ENCODE measurements at places on chromosomes 1 and 21.

DNA sequence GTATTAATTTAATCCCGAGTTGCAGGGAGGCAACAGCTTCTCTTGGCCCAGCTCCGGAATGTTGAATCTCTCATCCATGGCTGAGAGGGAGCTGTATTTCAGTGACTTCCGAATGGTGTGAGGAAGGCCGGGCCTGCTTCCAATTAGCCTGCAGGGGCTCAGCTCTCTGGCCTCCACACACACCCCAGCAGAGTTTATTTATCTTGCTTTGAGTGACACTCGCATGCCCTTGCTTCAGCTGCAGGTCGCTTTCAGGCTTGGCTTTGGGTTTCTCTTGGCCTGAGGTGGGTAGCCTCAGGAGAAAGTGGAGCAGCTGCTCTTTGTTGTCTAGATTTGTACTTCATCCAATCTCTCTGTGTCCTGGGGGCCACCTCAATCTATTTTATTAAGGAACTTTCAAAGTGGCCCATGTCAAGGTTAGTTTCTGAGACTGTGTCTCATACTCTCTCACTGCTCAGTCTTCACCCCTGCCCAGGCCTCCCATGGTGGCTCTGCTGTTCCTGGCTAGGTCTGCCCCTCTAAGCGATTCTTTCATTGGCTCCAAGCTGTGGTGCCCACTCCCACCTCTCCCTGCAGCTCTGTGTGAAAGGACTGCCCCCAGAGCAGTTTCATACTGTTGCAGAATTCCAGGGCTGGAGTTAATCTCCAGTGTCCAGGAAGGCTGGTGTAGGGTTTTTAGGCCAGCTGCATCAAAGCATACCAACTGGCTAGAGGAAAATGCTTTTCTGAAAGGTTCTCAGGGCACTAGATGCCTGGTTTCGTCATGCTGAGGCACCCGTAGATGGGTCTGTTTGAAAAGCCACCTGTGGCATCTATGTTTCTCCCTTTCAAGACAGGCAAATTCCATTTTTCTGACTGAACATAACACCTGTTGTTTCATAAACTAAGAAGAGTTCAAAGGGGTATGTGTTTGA lies 153.5 kb downstream of the PLXNA2 start:
- DNase-seq: no peak

GRCh38 chr1:31759298-31760023 lies 4.7 kb downstream of the ADGRB2 start:
- DNase-seq: no peak

DNA sequence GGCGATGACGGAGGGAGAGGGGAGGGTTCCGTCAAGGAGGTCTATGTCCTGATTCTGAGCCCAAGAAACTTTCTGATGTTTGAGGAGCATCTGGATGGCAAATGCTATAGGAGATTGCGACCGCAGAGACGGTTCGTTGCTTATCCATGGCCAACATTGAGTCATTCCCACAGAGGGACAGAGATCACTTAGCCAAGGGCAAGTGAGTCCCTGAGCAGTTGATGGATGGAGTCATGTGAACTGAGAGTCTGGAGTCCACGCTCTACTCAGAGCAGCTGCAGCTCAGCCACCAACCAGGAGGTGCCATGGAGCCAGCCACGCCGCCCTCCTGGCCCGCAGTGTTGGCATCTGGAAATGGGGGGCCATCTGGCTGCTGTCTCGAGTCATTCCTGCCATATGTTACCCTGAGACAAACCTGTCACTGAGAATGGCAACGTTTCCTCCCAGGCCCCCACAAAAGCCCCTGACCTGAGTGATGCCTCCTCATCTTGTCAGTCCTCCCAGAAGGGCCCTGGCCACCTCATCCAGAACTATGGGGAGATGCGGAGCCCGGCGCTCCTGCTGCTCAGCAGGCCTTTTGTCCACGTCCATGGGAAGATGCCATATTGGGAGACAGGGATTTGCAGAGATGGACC lies 58.6 kb downstream of the ATP5PO start:
- DNase-seq: no peak

DNA sequence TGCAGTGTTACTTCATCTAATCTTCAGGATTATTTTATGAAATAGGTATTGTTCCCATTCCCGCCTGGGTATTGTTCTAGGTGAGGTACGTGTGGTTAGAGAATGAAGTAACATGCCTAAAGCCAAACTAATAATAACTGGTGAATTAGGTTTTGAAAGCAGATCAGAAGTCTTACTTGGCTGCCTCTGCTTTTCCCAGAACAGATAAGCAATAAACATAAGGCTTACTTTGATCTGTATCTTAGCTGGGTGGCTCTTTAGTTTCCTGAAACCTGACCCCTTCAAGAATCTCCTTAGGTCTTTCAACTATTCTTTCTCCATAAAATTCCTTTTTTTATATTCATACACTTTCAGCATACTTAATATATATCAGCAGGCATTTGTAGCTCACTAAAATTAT lies 65.3 kb downstream of the VAV3 start:
- no peak for DNase-seq

DNA sequence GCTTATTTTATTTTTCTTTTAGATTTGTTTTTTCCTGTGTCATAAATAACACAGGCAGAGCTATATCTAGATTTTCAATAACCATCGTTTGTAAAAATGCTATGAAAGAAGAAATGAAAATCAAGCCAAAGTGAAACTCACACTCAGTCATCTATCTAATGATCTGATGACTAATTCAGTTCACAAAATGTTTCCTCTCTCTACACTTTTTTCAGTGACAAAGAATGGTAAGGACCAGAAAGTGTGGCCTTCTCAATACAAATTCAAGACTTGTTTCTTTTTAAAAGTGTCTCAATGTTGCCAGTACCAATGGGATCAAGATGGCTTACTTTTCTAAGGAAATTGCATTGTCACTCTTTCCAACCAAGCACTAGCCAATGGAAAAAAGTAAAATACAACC lies 282.8 kb upstream of the PKN2 start:
- DNase-seq: no peak

DNA sequence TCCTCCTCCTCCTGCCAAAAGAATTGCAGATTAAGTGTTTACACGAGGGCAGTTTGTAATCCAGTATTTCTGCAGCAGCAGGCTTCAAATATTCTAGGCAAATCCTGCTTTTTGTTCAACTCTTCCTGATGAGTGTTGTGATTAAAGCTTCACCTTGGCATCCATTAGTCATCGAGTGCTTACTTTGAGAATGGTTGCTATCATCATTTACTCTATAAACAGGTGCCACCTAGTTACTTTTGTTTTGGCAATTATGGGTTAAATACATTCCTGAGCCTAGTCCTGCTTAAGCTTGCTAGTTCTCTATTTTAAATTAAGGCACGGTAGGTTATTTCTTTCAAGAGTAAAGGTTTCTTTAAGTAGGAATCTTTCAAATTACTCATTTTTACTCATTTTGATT lies 20.3 kb downstream of the PDC start:
- no peak for DNase-seq

DNA sequence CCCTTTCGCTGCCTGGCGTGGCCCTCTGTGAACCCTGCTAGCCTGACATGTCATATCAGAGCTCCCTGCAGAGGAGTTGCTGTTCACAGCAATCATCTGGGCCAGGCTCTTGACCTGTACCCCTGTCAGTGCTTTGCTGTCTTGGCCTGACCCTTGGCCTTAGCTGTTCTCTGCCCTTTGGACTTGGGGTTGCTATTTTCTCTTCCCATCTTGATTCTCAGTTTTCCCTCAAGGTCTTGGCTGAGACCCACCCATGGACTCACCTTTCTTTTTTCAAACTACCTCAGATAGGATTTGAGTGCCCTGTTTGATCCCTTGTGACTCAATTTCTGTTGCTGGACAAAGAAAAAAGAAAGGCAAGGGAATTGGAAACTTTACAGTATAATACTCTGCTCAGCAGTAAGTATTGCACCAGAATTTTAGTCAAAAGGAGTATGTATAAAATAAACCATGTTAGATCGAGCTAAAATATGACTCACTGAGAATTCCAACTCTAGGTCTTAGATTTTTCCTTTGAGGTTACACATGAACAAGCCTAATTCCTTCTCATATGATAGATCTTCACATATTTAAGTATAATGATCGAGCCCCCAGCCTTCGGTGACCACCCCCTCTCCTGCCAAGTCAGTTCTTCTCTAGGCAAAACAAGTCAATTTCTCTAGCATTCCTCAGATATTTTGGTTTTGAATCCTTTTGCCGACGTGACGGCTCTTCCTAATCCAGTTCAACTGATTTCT lies 110.5 kb downstream of the NGF start:
- DNase-seq: no peak

DNA sequence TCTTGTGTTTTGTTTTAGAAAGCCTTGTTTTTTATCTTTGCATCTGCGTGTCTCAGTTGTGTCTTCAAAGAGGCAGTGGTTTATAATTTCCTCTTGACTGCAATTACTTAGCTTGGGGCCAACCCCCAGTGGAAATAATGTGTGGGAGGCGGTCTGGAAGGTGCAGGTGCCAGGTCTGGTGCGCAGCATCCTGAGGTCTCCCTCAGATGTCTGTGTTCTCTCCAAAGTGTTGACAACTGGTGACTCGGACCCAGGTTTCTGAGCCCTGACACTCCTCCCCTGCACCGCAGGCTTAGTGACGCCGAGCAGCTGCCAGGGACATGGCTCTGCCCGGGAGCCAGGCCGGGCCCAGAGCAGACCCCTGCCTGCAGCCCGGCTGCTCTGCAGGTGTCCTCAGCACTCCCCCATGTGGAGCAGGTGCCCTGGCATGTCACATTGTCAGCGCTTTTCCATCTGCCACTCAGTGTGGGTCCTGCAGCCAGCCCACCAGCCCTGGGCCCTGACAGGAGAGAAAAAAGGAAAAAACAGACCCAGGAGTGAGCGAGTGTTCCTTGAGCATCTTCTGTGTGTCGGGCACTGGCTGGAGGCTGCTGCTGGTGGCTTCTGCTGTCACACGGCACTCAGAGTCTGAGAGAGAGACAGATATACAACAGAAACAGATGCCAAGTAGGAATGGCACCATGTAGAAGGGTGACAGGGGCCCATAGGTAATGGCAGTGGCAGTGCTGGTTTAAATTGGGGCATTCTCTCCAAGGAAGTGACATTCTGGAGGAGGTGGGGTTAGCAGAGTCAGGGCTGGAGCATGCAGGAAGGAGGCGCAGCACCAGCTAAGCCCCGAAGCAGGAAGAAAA lies 24.8 kb upstream of the SELENON start:
- no peak for DNase-seq

GRCh38 chr1:226949401-226949800 lies 9.3 kb downstream of the COQ8A start:
- DNase-seq: no peak

- DNase-seq: no peak
Measured at GRCh38 chr1:3402258-3403010, 52.0 kb upstream of the ARHGEF16 start.

DNA sequence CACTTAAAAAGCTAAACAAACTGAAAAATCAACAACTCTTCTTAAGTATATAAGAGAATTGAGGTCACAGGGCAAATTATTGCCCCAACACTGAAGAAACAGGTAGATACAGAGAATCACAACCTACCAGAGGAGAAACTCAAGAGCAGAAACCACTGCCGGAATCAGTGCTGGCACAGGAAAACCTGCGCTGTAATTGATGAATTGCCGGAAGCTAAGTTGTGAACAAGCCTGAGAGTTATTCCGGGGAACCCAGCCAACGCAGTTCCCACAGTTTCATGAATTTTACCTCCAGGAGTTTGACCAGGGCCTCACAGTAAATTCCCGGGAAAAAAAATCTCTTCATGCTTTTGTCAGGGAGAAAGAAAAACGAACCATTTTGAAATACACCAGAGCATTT lies 657.1 kb upstream of the BRINP3 start:
- no peak for DNase-seq

DNA sequence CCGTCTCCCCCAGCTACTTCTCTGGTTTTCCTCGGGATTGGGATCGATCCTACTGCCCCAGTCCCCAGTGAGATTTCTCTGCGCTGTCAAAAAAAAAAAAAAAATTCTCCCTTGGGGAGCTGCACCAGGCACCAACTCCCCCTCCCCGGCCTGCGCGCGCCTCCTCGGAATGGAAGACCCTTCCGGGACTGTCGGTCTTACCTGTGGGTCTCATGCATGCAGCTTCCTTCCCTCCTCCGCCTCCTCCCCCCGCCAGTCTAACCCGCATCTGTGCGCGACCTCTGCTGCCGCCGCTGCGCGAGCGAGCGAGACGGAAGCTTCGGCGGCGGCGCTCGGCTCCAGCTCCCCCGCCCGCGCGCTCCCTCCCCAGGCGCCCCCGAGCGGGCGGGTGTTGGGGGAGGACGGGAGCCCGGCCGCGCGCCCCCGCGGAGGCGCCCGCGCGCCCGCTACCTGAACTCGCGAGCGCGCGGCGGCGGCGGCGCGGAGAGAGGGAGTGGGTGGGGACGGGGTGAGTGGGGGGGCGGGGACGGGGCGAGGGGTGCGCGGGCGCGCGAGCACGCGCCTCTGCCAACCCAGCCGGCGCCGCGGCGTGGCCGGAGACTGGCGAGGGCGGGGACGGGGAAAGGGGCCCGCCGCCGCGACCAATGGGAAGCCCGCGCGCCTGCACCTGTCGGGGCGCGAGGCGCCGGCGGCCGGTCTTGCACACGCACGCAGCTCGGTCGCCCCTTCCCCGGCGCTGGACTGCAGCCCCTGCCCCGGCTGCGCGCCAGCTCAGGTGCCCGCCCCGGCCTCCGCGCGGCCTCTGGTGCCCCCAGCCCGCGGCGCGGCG lies at the start of gene SUSD4:
Gene SUSD4 (minus strand): TSS at position 321 of the 829 bp plus-strand sequence. CDS start 751 bp downstream, outside the sequence.
- DNase-seq: peak; percentile 50

- DNase-seq: no peak
Measured at GRCh38 chr1:59077466-59078069, 219.3 kb upstream of the FGGY start.

GRCh38 chr21:18743531-18743930 lies 339.9 kb upstream of the TMPRSS15 start:
- no peak for DNase-seq

DNA sequence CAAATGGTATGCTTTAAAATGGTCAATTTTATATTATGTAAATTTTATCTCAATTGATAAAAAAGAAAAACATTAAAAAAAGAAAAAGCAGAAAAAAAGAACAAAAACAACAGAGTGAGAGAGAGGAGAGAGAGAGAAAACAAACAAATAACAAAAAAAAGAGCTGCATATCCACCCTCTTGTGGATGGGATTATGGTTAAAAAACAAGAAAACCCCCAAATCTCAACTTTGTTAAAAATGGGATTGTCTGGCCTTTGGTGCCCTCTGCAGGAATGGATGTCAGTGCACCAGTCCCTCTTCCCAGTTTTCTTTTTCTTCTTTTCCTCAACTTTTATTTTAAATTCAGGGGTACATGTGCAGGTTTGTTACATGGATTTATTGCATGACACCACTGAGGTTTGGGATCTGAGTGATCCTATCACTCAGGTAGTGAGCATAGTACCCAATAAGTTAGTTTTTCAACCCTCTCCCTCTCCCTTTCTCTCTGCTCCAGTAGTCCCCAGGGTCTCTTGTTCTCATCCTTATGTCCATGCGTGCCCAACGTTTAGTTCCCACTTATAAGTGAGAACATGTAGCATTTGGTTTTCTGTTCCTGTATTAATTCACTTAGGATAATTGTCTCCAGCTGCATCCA lies 28.1 kb downstream of the RNF187 start:
- no peak for DNase-seq

DNA sequence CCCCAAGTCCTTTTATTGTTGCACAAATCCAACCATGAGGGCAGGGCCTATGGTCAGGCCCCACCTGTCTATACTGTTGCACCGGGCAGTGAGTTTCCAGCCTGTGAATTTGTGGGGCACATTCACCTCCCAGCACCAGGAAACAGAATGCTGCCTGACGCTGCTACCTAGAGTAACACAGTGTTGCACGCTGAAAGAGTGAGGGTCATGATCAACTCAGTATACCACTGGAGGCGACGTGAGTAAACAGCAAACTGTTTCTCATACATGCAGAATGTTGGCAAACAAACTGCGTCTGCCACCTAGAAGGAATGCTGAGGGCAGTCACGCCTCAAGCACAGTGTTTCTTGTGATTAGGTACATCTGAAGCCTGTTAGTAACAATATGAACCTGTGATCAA lies 13.4 kb upstream of the LRRC47 start:
- DNase-seq: no peak

Measured in D721Med (cell line).